ENCODE measurements at places on chromosomes 1 and 21.

- H3K36me3 ChIP-seq, result no peaks in the 10 kb centered on the region
- no peaks in the 10 kb centered on the region for H3K27me3 ChIP-seq
- no peak overlapping the region for H3K4me3 ChIP-seq
- no peak for DNase-seq
Measured at GRCh38 chr1:41617336-41617735, 132.9 kb upstream of the EDN2 start.

- no peaks in the 10 kb centered on the region for H3K4me1 ChIP-seq
- H3K27me3 ChIP-seq, result no peaks in the 10 kb centered on the region
- no peak overlapping the region for H3K4me3 ChIP-seq
- H3K36me3 ChIP-seq, result no peaks in the 10 kb centered on the region
- H3K27ac ChIP-seq, result no peak overlapping the region
Measured at GRCh38 chr1:39170731-39171667, 33.5 kb upstream of the MACF1 start.

- H3K27me3 ChIP-seq, result no peaks in the 10 kb centered on the region
- no peak overlapping the region for H3K4me3 ChIP-seq
- H3K36me3 ChIP-seq, result no peaks in the 10 kb centered on the region
Measured at GRCh38 chr21:33754481-33754880, 112.2 kb downstream of the ITSN1 start.

DNA sequence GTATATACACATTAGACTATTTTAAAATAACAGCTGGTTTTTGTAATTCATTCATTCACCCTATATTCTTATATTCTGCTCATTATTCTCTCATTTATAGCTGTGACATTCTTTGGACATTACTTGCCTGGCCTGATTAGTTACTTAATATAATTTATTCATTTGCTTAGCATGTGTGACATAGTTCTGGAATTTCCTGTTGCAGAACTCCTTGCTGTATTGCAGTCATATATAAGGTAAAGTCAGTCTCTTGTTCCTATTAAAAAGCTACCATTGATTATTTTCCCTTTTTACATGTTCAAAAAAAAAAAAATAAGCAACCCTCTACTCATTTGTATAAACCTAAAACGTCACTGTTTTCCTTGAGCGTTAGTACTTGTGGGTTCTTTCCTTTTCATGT lies 23.9 kb downstream of the GNAT2 start:
- DNase-seq, result no peak
- no peaks in the 10 kb centered on the region for H3K27me3 ChIP-seq
- peaks cover 52% of the 10 kb centered on the region for H3K36me3 ChIP-seq
- H3K4me1 ChIP-seq, result no peaks in the 10 kb centered on the region
- peak overlapping the region; percentile 12 for H3K27ac ChIP-seq

DNA sequence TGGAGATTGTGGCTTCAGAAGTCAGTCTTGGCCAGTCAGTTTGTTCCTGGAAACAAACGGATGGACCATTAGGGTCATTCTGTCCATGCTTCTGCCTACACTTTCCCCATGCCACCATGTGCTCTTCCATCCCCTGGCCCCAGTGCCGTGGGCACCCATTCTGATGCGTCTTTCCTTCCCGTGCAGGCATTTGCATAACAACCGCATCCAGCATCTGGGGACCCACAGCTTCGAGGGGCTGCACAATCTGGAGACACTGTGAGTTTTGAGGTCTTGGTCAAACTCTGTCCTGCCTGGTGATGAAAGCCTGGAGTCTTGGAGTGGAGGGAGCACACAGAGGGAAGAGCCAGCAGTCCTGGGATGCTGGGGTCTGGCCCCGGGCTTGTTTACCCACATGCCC lies 61.1 kb downstream of the UBE2T start:
- no peak overlapping the region for H3K27ac ChIP-seq
- no peaks in the 10 kb centered on the region for H3K4me1 ChIP-seq
- no peak overlapping the region for H3K4me3 ChIP-seq
- no peak for DNase-seq
- peaks cover 12% of the 10 kb centered on the region for H3K27me3 ChIP-seq

DNA sequence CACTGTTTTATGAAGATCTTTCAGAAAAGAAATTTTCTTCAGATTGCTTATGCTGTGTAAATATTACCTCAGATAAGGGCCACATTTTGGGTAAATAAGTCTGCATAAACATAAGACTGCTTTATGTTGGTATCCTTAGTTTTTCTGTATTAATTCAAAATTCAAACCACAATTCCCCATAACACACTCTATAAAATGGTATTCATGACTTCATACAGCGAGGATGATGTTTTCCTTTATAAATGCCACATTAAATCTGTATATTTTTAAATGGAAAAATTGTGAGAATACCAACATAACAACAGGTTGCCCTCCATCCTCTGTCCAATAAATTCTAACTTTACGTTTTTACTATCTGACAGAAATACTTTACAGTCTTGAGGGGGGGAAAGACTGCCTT lies 248.7 kb upstream of the CXADR start:
- H3K4me3 ChIP-seq, result no peak overlapping the region
- no peak overlapping the region for H3K27ac ChIP-seq
- no peaks in the 10 kb centered on the region for H3K27me3 ChIP-seq

GRCh38 chr1:84344286-84344685 lies 42.8 kb downstream of the SAMD13 start:
- H3K27me3 ChIP-seq, result no peaks in the 10 kb centered on the region
- no peaks in the 10 kb centered on the region for H3K4me1 ChIP-seq
- no peaks in the 10 kb centered on the region for H3K36me3 ChIP-seq
- no peak overlapping the region for H3K27ac ChIP-seq
- DNase-seq, result no peak
- H3K4me3 ChIP-seq, result no peak overlapping the region
